ENCODE measurements at places on chromosomes 2 and 18.

DNA sequence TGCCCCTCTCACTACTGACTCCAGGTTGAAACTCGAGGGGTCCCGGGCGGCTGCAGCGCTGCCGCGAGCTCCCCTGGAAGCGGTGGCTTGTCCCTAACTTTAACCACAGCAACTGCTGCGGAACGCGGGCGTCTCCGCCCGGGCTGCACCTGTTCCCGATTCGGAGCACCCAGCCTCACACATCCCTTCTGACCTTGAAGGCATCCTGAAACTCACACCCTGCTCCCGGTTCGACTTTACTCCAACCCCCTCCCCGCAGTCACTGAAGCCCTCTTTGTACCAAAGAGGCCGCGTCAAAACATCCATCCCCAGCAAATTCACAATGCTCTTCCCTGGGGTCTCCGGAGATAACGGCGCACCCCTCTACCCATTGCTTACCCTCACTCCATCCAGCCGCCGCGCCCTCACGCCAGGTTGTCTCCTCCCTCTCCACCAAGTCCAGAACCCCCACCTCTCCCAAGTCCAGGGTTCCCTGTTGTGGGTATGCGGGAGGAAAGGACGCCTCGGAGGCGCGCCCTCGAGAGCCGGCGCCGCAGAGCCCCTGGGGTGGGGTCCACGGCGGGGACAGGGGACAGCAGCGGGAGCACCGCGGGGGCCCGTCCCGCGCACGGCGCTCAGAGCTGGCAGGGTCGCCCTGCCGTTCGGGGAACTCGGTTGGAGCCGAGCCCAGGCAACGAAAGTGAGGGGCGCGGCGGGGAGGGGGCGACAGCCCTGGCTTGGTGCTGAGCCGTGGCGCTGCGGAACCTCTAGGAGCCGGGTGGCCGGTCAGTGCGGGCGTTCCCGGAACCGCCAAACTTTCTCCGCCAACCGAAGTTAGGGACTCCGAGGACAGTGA, 934 bp downstream of the MYO5B start:
- DNase-seq, result no peak

DNA sequence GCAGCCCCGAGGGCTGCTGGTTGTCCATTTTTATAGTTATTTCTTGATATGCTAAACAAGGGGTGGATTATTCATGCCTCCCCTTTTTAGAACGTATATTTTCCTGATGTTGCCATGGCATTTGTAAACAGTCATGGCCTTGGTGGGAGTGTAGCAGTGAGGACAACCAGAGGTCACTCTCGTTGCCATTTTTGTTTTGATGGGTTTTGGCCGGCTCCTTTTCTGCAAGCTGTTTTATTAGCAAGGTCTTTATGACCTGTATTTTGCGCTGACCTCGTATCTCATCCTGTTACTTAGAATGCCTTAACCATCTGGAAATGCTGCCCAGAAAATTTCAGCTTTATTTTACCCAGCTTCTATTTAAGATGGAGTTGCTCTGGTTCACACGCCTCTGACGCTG, 825.8 kb upstream of the CDH2 start:
- no peak for DNase-seq

GRCh38 chr2:241867776-241868420, 1.6 kb upstream of the RTP5 start:
- DNase-seq, result no peak

- DNase-seq, result no peak
Measured at GRCh38 chr2:177909962-177910361, 162.6 kb downstream of the PDE11A start.

GRCh38 chr18:46252759-46253158, 148.6 kb downstream of the HAUS1 start:
- DNase-seq, result no peak

GRCh38 chr2:7281231-7282201, 364.3 kb downstream of the RNF144A start:
- no peak for DNase-seq
